ENCODE measurements at places on chromosomes 7 and 10.

- DNase-seq = peak; percentile 67
Observed at GRCh38 chr7:76262683-76263402, 39.6 kb upstream of the HSPB1 start.

DNA sequence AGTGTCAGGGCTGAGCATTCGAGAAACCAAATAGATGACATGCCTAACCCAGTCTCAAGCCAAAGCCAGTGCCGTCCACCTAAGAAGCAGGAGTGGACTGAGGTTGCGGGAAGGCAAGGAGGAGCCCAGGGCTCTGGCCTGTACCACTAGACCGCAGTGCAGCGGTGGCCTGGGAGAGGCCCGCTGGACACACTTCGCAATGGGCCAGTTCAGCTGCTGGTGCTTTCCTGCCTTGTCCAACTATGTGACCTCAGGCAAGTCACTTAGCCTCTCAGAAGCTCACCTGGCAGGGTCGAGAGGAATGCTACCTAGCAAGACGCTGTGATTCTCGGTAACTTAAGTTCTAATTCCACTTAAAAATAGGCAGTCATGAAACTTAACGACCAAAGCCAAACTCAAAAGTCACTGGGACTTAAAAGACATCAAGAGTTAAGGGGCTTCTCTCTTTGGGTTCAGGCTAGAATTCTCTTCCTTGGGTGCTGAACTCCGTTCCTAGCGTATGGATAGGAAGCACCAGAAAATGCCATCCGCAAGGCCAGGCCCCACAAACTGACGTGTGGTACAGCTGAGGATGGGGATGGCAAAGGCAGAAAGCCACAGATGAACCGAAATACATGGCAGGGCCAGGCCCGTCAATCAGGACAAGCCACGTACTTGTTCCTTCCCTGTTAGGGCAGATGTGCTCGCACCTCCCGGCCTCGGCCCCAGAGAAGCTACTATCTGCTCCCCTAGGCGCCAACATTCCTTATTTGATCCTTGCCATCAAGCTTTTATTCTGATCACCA lies 34.2 kb downstream of the CTBP2 start:
- DNase-seq = no peak

DNA sequence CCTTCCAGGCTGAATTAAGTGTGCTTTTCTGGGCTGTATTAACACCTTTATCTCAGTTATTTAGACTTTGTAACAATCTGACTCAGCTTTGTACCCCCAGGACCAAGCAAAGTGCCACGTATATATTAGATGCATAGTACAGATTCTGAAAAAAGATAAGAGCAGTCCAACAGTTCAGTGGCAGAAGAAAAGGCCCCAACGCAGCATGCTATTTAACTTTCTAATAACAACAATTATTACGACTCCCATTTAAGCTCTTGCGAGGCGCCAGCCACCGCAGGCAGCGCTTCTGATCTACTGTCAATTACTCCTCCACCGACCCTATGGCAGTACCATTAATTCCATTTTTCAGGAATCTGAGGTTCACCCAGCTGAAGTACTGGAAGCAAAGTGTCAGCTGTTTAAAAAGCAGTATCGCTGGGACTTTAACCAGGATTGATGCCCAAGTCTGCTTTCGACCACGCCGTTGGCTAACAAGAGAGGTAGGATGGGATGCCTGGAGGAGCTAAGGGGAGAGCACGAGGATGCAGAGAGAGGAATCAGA lies 638 bp downstream of the LIPA start:
- DNase-seq = no peak

DNA sequence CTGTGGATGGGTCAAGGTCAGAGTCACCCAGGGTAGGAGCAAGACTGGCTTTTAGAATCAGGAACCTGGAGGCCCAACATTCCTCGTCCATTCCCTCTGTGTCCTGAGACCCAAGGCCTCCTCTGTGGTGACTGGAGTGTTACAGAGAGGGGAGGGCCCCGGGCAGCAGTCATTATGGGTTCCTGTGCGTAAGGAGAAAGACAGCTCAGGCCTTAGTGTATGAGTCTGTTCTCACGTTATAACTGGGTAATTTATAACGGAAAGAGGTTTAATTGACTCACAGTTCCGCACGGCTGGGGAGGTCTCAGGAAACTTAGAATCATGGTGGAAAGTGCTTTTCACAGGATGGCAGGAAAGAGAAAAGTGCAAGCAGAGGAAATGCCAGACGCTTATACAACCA lies 422.3 kb downstream of the TCERG1L start:
- DNase-seq = no peak

- DNase-seq = no peak
Observed at GRCh38 chr10:97182288-97182990, 3.3 kb downstream of the SLIT1 start.

- DNase-seq = peak; percentile 56
Observed at GRCh38 chr7:5594616-5595544, 171.2 kb upstream of the TNRC18 start.

DNA sequence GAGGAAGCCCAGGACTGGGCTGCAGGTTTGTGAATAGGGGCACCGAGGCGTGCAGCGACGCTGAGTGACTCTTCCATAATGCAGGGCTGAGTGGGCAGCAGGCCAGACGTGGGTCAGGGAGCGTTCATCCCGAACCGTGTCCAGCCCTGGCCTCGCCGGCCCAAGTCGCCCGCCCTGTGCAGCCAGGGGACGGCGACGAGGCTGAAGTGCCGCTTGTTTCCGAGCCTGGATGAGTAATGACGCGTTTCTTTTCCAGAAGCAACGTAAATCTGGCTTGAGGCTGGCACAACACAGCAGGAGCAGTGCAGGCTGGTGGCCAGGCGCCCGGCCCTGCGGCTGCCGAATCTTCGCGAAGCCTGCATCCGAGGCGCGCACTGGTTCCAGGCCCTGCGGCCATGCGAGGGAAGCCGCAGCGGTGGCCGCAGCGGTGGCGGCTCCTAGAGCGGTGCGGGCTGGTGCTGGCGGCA lies 74.0 kb upstream of the SEC61G start:
- DNase-seq = no peak

DNA sequence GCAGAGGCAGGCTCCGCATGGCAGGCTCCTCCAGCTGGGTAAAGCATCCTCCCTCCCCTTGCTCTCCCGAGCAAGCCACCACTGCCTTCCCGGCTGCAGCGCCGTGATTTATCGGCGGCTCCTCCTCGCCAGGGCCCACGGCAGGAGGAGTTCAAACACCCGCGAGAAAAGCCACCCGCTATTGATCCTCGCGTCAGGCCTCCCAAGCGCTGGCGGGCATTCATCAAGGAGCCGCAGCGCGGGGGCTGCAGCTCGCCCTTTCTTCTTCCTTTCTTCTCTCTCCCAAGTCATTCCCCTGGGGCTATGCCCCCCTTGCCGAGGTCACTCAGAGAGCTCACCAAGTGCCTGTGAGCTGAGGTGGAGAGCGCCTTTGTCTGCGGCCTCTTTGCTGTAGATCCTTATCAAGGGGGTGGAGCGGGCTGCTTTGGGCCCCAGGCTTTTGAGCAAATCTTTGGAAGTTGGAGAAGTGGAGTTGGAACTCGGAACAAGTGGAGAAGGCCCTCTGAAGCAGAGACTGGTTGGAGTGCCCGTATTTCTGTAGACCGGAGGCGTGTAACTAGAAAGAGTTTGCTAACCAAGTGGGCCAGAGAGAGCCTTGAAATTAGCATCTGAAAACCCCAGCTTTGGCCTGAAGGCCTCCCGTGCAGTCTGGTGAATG lies 107.2 kb upstream of the PPIF start:
- no peak for DNase-seq

- DNase-seq = no peak
Observed at GRCh38 chr10:130729876-130730275, 581.6 kb downstream of the TCERG1L start.

GRCh38 chr10:124251317-124252065 lies 158.1 kb upstream of the CHST15 start:
- DNase-seq = no peak

DNA sequence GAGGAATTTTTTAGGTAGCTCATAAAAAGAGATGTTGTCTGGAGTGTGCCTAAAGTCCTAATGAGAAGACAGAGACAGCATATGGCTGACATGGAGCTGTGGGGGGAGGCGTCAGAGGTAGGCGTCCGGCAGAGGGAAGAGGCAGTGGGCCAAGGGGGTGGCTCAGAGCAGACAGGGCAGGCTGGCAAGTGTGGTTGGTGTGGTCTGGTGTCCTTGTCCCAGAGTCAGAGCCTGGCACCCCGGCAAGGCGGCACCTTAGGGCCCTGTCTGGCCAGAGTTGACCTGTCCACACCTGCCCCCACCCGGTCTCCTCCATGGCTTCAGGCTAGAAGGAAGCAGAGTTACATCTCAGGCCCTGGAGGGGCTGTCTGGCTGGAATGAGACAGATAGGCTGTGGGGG lies 220.3 kb upstream of the ZNF32 start:
- DNase-seq = no peak

GRCh38 chr10:127195571-127196281 lies 665 bp downstream of the INSYN2A start:
- DNase-seq = peak; percentile 16

DNA sequence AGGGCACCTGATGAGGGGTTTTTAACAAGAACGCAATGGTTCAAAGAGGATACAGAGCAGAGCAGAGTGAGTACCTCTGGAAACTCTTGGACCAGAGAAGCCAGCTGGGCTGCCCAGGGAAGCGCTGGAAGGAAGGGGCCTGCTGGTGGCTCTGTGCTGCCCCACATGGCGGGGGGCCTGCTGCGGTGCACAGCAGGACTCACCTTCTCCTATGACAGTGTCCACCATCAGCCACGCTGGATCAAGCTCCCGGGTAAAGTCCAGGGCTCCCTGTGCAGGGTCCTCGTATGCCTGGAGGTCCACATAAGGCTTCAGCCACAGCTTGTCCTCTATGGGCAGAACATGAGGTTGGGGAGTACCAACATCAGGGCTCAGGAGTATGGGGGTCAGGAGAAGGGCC lies 12.5 kb downstream of the EPHA1 start:
- no peak for DNase-seq

DNA sequence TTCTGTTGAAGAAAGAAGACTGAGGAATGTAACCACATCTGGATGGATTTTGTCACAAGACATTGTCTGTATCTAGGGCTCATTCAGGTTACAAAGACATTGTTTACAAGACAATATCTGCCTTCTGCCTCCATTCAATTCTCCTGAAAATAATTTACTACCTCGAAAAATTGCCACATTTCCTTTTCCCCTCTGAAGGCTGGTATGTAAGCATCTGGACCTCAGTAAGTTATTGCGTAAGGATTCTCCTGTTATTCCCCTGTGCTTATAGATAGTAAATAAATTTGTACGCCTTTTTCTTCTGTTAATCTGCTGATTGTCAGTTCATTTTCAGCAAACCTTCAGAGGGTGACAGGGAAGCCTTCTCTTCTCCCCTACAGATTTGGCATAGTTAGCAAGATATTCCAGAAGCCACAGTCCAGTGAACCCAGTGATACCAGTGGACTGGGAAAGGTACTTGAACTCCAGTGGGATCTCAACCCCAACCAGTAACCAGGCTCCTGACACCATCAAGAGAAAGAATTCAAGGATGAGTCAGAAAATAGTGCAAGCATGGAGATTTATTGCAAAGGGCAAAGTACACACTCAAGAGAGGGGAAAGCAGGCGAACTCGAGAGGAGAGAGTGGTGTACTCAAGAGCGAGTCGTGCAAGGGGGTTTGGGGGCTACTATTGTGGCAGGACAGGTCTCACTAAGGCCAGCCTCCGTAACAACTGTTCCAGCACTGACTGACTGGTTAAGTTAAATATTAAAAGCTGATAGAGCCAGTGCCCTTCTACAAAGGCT lies 706.9 kb upstream of the GHITM start:
- DNase-seq = no peak

Measured in fibroblast of mammary gland (primary cell).